ENCODE measurements at places on chromosomes 7 and 10.
A peak's percentile ranks its signal among the peaks of the same experiment; 100 is the strongest.

DNA sequence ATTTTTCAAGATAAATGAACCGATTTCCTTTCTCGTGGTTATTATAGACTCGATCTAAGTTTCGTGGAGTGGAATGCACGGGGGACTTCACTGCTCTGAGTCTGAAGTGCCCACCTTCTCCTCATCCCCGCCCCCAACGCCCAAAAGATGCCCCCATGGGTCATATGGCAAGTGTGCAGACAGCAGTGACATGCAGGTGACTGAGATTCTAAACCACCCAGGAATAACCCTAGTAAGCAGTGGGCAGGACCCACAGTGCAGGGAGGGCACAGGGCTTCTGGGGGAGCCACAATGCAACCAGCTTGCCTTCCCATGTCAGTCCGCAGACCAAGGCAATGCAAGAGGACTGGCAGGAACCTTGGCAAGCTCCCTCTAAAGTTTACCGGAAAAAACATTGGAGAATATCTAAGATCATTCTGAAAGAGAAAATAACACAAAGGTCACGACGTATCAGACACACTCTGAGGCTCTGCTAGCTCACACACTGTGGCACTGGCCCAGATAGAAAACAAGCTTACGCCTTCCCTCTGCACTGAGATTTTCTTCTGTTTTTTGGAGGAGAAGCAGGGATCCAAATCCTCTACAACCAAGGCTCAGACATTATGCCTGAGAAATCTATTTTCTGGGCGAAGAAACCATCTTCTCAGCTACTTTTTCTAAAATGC lies 239.6 kb downstream of the MAD1L1 start:
- no peak for DNase-seq

- no peak for DNase-seq
These were observed 421.4 kb upstream of the ZWINT start for GRCh38 chr10:56782503-56782902.

- no peak for DNase-seq
These were observed 35.1 kb downstream of the AGR3 start for GRCh38 chr7:16846601-16847165.

GRCh38 chr10:88408096-88408495 lies 175.0 kb downstream of the RNLS start:
- no peak for DNase-seq

DNA sequence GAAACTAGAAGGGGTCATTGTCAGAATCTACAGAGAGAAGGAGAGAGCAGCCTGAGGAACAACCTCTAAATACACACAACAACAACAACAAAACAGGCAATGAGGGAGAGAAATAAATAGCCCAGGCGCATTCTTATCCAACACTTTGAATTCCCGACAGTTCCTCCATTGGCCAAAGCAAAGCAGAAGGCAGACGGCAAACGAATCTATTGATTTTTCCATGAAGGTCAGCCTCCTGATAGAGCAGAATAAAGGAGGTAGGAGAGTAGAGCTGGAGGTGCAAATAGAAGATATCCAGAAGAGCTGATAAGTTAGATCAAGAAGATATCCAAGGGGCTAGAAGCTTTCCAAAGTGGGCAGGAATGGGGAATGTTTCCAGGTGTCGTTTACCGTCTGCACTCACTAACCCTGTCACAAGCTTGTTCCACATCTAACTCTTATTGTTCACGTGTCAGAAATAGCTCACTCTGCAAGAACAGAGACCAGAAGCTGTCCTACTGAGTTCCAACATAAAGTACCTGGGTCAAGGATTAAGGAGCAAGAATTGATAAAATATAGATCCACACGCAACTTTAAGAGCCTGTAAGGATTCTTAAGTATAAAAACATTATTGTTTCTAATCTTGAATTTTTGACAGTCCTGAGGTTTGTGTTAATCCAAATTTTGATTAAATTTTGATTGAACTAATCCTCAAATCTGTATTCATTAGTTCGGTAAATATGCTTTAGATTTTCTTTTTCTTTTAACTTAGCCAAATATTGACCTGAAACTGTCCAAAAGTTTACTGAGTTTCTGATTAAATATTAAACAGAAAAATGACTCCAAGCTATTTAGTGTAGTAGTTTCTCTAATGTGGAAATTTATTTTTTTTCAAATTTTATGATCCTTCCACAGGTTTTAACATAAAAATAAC lies 45.7 kb downstream of the PTN start:
- no peak for DNase-seq

DNA sequence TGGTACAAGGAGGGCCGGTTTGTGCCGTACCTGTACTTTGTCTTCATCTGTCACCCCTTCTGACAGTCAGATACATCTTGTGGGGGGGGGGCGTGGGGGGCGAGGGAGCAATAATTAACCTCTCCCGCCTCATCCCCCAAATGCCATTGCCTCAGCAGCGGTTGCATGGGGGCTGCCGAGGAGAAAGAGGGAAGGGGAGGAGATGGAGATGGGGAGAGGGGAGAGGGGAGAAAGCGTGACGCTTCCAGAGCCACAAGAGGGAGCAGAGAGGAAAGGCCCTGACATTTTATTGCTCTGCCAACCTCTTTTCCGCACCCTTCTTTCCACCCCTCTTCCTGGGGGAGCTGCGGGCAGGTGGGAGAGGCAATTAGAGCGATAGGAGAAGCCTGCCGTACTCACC lies 11.8 kb downstream of the KAZALD1 start:
- no peak for DNase-seq

GRCh38 chr7:66304536-66304935 lies 99.4 kb downstream of the TPST1 start:
- DNase-seq = no peak

DNA sequence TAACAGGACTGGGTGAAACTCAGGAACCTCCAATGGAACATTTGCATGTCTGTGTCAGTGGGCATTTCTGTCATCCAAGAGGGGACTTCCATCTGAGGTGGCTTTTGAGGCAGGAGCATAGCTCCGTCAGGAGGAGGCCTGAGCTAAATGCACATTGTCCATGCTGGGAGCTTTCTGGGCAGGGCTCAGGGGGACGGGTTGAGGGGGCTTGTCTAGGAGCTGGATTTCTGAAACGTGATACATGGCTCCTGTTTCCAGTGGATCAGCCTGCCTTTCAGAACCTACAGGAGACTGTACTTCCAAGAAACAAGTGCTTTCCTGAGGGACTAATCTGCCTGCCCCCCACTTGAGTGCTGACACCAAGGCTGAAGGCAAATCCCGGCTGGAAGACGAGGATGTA lies 40.5 kb upstream of the GDF10 start:
- no peak for DNase-seq

- no peak for DNase-seq
These were observed 165.9 kb downstream of the CUX1 start for GRCh38 chr7:101983147-101983811.

DNA sequence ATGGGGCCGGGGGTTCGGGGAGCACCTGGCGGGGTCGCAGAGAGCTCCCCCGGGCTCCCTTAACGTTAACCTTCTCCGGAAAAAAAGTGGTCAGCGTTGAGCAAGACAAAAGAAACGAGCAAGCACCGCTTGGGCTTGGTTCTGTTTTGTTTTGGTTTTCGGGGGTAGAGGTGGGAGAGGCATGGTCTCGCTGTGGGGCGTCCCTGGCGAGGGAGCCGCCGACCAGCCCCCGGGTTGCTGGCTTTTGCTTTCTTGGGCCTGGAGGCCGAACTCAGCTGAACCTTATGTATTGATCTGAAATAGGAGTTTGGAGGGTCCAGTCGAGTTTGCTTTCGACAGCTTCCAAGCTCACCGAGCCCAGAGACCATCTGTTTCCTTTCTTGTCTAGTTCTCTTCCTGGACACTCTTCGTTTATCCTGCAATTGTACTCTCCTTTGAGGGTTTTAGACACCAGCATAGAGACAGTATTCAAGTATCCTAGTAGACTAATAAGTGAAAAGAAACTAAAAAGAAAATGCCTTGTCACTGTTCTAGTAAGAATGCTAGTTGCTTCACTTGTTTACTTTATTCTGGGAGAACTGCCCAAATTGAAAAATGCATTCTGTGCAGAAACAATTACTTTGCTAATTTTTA lies 980 bp downstream of the FHIP2A start:
- DNase-seq = peak; percentile 16

DNA sequence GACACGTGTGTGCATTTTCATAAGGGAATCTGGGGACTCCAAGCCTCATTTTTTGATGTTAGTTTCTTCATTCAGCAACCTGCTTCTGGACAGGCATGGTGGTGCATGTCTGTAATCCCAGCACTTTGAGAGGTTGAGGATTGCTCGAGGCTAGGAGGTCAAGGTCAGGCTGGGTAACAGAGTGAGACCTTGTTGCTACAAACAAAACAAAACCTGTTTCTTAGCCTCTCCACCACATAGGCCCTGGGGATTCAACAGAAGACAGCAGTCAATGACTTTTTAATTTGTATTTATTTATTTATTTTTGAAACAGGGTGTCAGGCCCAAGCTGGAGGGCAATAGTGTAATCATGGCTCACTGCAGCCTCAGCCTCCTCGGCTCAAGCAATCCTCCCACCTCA lies 6.9 kb upstream of the CYTH3 start:
- no peak for DNase-seq

DNA sequence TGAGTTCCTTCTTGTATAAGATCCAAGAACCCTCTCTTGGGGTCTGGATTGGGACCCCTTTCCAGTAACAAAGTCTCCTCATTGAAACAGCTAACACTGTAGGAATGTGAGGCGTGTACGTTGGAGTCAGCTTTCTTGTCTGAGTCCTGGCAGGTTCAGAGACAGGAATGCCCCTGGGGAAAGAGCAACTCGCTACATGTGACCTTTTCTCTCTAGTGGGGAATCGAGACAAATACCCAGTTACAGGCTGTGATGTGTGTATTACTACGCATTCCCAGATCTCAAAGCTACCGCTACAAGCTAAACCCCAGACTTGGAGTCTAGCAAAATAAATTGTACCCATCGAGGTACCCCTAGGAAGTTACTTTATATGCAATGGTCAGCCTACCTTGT lies 85.6 kb upstream of the FRMD4A start:
- no peak for DNase-seq

- DNase-seq = no peak
These were observed 216.5 kb downstream of the DNAJB6 start for GRCh38 chr7:157553256-157553655.

DNA sequence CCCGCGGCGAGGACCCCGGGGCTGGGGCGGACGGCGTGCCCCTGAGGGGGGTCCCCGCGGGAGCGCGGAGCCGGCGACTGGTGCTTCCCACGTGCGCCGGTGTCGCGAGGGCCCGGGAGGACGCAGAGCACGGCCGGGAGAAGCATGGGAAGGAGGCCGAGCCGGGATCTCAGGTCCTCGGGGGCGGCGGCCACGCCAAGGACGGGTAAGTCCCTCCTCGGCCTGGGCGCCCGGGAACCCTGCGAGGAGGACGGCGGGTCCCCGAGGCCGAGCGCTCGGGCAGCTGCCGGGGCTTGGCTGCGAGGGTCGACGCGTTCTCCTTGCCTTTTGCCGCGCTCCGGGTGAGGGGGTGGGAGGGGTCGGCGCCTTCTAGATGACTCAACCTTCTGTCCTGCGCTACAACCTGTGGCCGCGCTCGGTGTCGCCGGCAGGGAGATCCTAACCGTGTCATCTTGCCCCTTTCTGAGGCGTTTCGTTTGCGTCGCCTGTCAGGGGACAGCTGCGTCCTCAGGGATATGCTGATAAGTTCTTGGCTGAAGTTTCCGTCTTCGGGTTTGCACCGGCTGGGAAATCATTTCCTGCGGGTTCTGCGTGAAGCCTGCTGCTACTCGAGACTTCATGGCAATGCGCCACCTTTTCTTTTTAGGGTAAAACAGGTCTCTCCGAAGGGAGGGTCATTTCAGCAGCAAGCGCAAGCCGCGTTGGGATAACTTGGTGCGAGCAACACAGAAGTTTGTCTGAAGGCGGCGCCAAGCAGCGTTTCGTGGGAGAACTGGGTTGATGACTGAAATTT lies 529 bp downstream of the TASOR2 start:
- peak; percentile 48 for DNase-seq

GRCh38 chr7:155449008-155449868 lies 8.7 kb upstream of the EN2 start:
- DNase-seq = no peak

DNA sequence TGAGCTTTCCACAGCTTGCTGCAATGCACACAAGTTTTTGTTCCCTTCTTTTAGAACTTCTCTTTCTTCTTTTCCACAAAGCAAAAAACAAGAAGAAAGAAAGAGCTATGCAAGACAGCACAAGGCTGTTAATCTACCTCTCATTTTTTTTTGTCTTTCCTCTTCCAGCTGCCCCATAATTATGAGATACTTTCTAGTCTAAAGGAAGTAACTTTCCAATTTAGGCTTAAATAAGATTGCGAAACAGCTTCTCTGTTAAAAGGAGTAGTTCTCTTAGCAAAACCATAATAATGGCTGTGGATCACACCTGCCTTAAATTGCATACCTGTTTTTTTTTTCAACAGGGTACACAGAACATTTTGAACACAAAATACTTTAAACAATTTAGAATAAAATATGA lies 56.0 kb downstream of the NDUFB2 start:
- DNase-seq = no peak

DNA sequence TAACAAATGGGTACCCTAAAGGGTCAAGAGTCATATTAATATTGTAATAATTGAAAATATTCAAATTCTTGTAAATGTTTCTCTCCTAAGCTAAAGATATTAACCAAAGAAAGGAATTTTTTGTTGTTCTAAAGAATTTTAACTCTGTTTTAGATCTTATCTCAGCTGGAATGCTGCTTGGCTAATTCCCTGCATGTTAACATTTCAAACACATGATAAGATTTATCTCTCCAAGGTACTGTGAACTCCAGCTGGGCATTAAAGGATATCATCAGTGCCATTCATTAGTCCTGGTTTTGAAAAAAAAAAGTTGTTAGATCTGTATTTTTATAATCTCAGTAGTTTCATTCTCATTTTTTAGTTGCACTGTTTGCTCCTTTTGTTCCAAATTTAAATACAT lies 76.9 kb downstream of the MAPK8 start:
- no peak for DNase-seq

GRCh38 chr10:43297534-43297933 lies 30.7 kb upstream of the RASGEF1A start:
- DNase-seq = no peak

GRCh38 chr7:90886416-90886815 lies 290.3 kb downstream of the CDK14 start:
- DNase-seq = no peak

DNA sequence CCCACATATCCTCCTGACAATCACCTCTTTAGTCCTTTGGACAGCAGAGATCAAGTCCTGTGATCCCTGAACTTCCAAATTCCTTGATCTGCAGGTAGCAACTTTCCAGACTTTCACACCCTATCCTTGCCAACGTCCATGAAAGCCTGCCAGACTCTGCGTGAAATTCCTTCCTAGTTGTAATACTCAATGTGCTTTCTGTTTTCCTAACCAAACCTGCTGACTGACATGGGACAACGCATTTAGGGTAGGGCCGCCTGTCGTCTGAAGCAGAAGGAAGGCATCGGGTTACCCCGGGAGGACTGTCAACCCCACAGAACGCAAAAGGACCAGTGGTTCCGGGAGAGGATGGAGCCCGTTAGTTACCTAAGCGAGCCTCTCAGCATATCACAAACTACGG lies 23.9 kb downstream of the ITGA8 start:
- DNase-seq = no peak

GRCh38 chr7:26856176-26856985 lies 8.0 kb downstream of the SKAP2 start:
- DNase-seq = no peak

GRCh38 chr10:130179640-130180039 lies 43.4 kb downstream of the GLRX3 start:
- no peak for DNase-seq

Measured in activated naive CD4-positive, alpha-beta T cell (primary cell).